Endothelial cell of umbilical vein (primary cell): ENCODE measurements at places on chromosomes 7 and 10. TPM values are rescaled to one million over a fixed set of nuclear protein-coding genes. Genes with fewer than 3 reads are reported as not detected.

- no peak overlapping the region for H3K4me3 ChIP-seq
- H3K4me1 ChIP-seq, result no peaks in the 10 kb centered on the region
- H3K27me3 ChIP-seq, result no peaks in the 10 kb centered on the region
- H3K27ac ChIP-seq, result no peak overlapping the region
- DNase-seq, result no peak
Measured at GRCh38 chr7:76998285-76998589, 33.9 kb downstream of the SPDYE17 start.

DNA sequence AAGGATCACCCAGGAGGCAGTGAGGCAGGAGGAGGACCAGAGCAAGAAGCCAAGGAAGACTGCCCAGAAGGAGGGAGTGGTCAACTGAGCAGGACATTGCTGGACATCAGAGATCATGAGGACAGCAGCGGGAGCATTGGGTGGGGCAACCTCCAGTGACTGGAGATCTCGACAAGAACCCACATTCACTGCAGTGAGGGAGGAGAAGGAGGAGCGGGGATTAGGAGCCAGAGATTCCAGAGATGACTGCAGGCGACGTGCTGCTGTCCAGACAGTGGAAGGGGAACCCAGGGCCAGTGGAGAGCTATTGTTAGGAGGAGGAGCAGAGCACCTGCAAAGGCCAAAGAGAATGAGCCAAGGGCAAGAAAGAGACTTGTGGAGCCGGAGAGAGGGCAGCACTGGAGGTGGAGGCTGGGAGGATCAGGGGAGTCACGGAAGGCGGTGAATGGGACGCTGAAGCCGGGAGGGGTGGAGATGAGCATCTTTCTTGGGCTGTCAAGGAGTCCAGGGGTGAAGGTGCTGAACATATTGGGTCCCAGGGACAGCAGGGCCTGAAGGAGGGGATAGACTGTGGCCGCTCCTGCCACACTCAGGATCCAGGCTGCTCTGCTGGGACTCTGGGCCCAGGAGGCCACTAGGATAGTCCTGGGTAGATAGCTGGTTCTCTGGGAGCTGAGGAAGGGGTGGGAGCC, 140.1 kb upstream of the UNC5B start:
- DNase-seq, result no peak
- no peak overlapping the region for H3K4me3 ChIP-seq
- H3K4me1 ChIP-seq, result peaks cover 6% of the 10 kb centered on the region
- H3K27ac ChIP-seq, result no peak overlapping the region
- peaks cover 4% of the 10 kb centered on the region for H3K27me3 ChIP-seq

DNA sequence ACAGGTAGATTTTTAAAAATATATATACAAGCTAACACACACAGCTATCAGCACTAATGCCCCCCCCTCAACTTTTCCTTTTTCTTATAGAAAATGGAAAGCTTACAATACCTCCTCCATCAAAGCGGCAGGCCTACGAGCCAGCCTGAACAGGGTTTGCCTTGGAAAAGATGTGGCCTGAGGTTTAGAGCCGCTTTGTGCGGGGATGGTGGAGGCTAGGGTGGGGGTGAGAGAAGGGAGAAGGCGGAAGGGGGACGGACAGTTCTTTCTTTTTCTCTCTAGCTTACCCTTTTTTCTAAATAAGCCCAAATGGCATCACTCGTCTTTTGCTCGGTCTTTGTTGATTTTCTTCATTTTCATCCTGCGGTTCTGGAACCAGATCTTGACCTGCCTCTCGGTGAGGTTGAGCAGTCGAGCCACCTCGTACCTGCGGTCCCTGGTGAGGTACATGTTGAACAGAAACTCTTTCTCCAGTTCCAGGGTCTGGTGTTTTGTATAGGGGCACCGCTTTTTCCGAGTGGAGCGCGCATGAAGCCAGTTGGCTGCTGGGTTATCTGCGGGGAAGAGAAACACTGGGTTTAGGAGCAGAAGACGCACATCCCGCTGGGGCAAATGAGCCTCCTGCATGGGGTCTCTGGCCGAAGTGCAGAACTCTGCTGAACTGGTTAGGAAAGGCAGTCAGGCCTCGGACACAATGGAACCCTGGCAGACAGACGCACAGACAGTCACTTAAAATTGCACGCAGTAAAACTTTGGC, 1.9 kb downstream of the HOXA9 start:
- peaks cover 50% of the 10 kb centered on the region for H3K4me1 ChIP-seq
- DNase-seq, result no peak
- peaks cover 7% of the 10 kb centered on the region for H3K36me3 ChIP-seq
- H3K27me3 ChIP-seq, result no peaks in the 10 kb centered on the region
- H3K4me3 ChIP-seq, result peak overlapping the region; percentile 88

- no peaks in the 10 kb centered on the region for H3K36me3 ChIP-seq
- H3K4me3 ChIP-seq, result no peak overlapping the region
- H3K4me1 ChIP-seq, result no peaks in the 10 kb centered on the region
- H3K27me3 ChIP-seq, result no peaks in the 10 kb centered on the region
- DNase-seq, result no peak
- H3K27ac ChIP-seq, result no peak overlapping the region
Measured at GRCh38 chr7:153473185-153473584, 579.0 kb upstream of the DPP6 start.

- no peaks in the 10 kb centered on the region for H3K36me3 ChIP-seq
- DNase-seq, result peak; percentile 52
- H3K4me1 ChIP-seq, result peaks cover 11% of the 10 kb centered on the region
- H3K4me3 ChIP-seq, result peak overlapping the region; percentile 48
Measured at GRCh38 chr10:15579605-15580004, 140.1 kb downstream of the ITGA8 start.

GRCh38 chr7:70574970-70575799, 556.8 kb upstream of the GALNT17 start:
- DNase-seq, result no peak
- H3K4me1 ChIP-seq, result no peaks in the 10 kb centered on the region
- no peak overlapping the region for H3K27ac ChIP-seq
- no peaks in the 10 kb centered on the region for H3K36me3 ChIP-seq

GRCh38 chr10:32005050-32005449, 51.2 kb downstream of the KIF5B start:
- H3K36me3 ChIP-seq, result peaks cover 7% of the 10 kb centered on the region
- H3K4me1 ChIP-seq, result no peaks in the 10 kb centered on the region
- H3K27ac ChIP-seq, result no peak overlapping the region
- no peaks in the 10 kb centered on the region for H3K27me3 ChIP-seq
- peak; percentile 57 for DNase-seq

Gene TAS2R5
- 0.85 and 2.0 TPM in 2 replicates for total RNA-seq

Gene HOXA9
- total RNA-seq, result 61.6 and 62.9 TPM in 2 replicates
